ENCODE measurements at places on chromosomes 12 and 14. TPM values are rescaled to one million over a fixed set of nuclear protein-coding genes. Genes with fewer than 3 reads are reported as not detected.

Gene SDSL
- 25.9 TPM for total RNA-seq

Gene SIRT4
- 2.3 TPM for total RNA-seq

GRCh38 chr14:90419200-90419599 is 22.4 kb downstream of the CALM1 start:
- no peak for DNase-seq

GRCh38 chr14:73953731-73954130 is 3.6 kb downstream of the COQ6 start:
- DNase-seq = no peak

DNA sequence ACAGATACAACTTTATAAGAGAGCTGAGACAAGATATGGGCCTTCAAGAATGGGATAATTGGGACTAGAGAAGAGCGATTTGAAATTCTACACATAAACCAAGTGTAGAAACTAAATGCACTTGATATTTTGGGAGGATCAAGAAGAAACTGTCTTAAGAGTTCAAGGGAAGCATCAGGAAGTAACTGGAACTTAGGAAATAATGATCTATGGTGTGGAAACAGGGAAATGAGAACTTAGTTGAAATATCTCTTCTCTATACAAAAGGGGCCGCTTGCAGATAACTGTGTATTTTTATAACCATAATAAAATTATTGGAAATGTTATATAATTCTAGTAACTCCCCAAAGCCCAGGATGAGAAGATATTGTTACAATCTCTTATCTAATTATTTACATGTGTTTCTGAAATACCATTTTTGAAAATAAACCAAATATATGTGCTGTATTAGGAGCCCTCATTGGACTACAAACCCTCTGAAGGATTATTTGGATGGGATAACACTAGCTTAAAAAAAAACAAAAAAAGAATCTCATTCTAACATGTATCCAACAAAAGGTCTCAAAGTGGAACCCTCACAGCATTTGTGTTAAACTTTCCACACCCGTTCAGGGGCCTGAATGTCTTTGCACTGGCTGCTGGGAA is 84.7 kb upstream of the FLRT2 start:
- no peak for DNase-seq

- DNase-seq = no peak
Observed at GRCh38 chr14:52918486-52918885, 32.4 kb downstream of the FERMT2 start.

Data from liver (tissue), 10 donors.